Activated naive CD4-positive, alpha-beta T cell treated with Interleukin-2 at 50 U/mL for 16 hours (primary cell): ENCODE measurements at places on chromosomes 3 and 15.

DNA sequence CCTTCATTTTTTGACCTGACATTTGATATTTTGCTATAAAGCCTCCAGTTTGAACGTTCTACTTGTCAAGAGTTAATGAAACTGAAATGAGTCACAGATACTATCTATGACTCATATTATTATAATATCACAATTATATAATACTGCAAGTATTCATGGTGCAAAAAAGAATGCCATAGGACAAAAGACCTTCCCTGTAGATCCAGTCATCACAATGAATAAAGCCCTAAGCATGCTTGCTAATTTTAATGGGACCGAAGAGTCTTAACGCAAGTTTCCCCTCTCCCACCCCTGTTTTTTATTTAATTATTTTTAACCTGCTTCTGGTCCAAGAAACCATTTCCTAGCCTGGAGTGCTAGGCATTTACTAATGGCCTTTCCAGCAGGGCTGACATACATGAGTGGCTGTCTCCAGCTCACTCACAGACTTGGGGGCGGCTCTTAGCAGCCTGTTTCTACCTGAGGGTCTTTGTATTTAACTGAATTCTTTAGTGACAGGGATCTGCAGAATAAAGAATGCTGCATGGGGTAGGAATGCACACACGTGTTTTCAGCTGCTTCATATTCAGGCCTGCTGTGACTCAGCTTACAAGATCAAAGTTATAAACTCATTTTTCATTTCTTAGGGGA lies 61.2 kb downstream of the THBS1 start:
- no peak for DNase-seq

DNA sequence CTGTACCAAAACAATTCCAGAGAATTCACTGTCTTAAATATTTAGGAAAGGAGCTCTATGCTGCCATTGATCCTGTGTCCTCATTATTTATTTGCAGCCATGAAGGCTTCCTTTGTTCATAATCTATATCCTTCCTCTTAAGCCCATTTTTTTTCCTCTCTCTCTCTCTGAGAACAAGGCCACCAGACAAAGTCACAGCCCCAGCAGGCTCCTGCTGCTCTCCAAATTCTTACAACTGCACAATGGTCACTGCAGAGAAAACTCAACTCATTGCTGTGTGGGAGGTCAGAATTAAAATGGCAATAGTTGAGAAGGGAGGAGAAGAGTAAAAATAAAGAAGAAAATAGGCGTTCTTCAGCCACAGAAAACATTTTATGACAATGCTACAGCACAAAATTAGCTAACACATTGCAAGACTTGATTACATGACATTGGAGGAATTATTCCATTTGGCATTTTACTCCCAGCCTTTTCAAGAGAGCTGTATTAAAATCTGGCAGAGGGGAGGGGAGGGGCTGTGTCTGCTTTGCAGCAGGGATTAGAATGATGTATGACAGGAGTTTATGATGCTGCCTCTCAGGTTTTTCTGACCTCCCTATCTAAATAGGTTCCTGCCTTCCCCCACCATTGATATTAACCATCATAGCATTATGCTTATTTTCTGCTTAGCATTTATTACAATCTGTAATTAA lies 399.7 kb upstream of the THBS1 start:
- DNase-seq, result no peak

- no peak for DNase-seq
Observed at GRCh38 chr15:78361771-78362506, 21.8 kb downstream of the CRABP1 start.

DNA sequence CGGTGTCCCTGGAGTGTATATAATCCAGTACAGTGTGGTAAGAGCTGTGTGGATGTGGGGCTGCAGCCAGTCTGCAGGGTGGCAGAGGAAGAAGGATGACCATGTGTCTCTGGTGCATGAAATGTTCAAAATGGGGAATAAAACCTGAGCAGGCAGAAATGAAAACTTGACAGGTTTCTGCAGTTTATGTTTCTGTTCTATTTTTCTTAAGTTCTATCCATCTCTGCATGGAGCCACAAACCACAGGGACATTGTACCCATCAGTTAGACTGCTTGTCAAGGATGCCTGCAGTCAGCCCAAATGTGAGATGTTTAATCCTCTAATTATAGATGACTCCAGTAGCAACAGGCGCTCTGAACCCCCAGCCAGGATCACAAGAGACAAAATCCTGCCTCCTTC lies 216.7 kb downstream of the IL20RB start:
- DNase-seq, result no peak

DNA sequence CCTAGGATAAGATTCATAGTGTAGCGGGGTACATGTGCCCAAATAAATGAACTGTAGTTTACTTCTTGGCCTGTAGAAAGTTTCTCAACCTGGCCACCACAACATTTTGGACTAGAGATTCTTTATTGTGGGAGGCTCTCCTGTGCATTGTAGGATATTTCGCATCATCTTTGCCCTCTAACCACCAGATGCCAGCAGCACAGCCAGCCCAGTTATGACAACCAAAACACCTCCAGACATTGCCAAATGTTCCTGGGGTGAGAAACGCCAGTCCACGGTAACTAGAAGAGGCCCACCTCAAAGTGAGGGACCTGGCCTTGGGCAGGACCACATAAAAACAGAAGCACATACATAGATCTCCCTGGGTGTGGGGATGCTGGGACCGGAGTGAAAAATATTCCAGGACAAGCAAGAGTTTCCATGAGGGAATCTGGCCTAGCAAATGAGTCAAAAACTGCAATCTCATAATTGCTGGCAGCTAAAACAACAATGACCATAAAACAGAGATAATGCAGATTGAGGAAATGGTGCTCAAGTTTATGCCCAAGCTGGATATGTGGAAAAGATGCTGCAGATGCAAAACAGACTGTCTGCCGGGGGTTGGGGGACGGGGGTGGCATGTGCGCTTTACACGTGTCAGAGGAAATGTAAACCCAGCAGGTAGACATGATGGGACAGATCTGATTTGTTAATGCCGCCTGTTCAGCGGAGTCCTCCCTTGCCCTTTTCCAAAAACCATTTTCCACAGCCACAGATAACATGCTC lies 39.7 kb downstream of the ARHGEF3 start:
- DNase-seq, result no peak

DNA sequence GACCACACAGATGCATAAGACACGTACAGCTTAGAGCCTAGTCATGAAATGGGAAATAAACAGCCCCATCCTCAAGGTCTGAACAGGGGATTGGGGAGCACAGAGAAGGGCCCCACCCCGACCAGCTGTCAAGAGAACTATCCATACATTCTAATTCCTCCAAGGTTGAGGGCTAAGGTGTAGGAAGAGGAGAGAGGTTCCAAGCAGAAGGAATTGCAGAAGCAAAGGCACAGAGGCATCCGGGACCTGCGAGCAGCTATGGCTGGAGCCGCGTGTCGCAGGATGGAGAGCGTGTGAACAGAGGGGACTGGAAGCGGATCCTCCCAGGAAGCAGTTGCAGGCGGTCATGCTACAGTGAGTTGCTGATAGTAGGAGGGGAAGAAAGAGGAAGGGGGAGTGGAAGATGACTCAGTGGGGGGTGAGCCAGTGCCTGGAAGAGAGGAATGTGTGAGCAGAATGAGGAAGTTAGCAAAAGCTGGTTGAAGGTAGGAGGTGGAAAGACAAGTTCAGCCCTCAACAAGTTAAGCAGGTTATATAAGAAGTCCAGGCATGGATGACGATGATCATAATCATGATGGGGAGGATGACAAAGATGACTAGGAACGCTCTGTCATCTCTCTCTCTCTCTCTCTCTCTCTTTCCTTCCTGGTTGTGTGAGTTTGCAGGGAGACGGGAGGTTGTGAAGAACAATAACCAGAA lies 89.7 kb downstream of the LIPC start:
- DNase-seq, result no peak

DNA sequence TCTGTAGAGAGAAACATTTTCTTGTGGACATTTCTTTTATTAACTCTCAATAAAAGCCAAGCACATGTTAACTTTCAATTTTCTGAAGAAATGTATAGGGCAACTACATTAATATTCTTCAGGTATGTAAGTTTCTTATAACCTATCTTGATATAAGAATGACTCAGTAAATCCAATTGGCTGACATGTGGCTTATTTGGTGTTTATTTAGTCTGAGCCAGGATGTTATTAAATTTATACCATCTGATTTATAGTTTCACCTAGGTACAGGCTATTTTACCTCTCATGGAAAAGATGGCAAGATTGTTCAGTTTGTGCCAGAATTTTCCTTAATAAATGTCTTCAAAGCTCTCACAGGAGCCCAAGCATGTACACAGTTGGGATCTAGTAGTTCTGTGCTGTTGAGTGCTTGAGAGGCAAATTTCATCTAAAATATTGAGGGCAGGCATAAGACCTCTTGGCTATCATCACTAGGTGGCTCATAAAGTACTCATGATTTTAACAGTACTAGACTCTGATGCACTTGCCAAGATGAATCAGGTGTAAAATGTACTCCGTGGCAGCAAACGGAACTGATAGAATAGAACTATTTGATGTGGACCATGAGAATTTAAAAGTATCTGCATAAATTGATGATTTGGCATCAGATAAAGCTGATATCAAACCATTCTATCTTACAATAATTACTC lies 631.9 kb downstream of the RBMS3 start:
- no peak for DNase-seq

GRCh38 chr3:49593041-49593440 lies 38.8 kb downstream of the BSN start:
- no peak for DNase-seq

GRCh38 chr3:30048431-30048830 lies 558.0 kb upstream of the TGFBR2 start:
- DNase-seq, result no peak

DNA sequence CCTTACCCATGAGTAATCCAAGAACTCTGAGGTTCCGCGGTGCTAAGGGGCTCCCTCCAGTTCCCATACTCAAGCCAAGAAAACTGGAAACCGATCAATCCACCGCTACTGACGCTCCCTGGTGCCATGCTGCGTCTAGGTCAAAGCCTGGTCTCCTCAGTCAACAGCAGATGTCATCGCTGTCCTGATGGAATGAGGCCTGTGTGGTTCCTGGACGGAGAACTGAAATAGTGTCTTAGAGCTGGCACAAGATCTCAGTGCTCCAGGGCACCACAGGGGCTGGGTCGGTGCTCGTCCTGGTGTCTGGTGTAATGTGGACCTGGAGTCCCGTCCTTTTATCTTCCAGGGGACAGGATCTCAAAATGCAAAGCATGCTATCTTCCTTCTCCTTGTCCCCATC lies 373.9 kb upstream of the CFAP20DC start:
- DNase-seq, result no peak

GRCh38 chr3:83514130-83514914 lies 1444.5 kb upstream of the CADM2 start:
- DNase-seq, result no peak

DNA sequence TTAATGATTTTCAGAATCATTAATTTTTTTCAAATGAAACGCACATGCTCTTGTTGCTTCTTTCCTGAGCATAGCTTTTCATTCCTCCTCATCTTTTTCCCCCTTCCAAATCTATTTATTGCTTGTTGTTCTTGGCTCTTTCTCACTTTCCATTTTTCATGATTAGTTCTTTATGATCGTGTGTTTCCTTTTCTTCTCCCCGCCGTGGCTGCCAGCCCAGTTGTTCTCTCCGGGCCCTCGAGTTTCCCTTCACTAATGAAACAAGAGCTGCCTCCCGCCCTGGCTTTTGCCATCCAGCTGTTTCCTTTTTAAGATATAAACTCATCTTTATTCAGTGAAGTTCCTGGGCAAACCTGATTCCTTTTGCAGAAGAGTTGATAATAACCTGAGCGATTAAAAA lies 170.2 kb upstream of the NR2F2 start:
- no peak for DNase-seq

DNA sequence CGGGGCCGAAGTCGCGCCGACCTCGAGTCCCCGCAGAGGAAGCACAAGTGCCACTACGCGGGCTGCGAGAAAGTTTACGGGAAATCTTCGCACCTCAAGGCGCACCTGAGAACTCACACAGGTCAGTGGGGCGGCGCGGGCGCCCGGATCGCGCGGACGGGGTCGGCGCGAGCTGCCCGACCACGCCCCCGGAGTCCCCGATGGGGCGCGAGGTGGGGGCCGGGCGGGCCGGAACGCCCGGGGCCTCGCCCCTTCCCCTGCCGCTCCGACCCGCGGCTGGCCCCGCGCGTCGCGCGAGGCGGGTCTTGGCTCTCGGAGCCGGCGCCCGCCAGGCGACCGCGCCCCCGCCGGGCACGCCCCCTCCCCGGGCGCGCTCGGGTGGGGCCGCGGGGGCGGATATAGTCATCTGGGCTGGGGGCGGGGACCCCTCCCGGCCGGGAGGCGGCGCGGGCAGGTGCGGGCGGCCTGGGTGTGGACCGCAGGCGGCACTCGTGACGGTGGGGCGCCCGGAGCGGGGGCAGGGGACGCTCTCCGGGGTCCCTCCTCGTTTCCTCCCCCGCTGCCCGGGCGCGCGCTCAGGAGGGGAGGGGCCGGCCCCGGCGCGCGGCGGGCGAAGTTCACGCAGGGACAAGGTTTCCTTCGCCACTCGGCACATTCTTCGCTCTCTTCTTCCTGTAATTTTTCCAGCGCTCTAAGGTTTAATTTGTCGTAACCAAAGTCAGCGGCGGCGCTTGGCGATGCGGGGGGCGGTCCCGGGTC lies 1.2 kb downstream of the KLF13 start:
- peak; percentile 72 for DNase-seq

GRCh38 chr3:49020330-49021212 lies 1.4 kb upstream of the NDUFAF3 start:
- peak; percentile 24 for DNase-seq

- DNase-seq, result no peak
Observed at GRCh38 chr3:183818041-183818620, 7.2 kb downstream of the MAP6D1 start.

- no peak for DNase-seq
Observed at GRCh38 chr3:7744850-7745249, 756.8 kb upstream of the LMCD1 start.

DNA sequence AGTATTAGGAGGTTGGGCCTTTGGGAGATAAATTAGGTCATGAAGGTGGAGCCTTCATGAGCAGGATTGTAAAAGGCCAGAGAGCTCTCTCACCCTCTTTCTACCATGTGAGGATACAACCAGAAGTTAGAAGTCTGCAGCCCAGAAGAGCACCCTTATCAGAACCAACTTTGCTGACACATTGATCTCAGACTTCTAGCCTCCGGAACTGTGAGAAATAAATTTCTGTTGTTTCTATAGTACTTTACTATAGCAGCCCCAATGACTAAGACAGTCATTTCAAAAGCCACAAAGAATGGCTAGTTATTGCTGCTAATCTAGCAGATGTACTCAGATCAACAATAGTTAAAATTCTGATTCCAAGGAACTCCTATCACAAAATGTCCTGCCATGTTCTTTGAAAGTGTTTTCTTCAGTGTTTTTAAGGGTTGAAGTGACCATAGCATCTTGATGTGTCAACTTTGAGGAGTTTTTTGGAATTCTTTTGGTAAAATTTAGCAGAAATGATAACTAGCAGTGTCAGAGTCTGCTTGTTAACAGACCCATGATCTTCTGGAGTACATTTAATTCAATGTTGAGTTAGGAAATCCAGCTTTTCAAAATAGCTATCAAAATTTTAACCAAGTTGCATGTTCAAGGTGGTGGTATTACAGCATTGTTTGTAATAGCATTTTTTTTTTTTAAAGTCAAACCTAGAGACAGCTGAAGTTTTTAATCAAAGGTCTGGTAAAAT lies 10.3 kb downstream of the DZIP3 start:
- DNase-seq, result no peak
